ENCODE measurements at places on chromosomes 3 and 15. TPM values are rescaled to one million over a fixed set of nuclear protein-coding genes. Genes with fewer than 3 reads are reported as not detected.

The CCR9 gene
- not detected for total RNA-seq

The BFSP2 gene
- total RNA-seq, result not detected

The SHC4 gene
- not detected for total RNA-seq

The STAC gene
- total RNA-seq, result 1.3 TPM

The USP50 gene
- total RNA-seq, result not detected

DNA sequence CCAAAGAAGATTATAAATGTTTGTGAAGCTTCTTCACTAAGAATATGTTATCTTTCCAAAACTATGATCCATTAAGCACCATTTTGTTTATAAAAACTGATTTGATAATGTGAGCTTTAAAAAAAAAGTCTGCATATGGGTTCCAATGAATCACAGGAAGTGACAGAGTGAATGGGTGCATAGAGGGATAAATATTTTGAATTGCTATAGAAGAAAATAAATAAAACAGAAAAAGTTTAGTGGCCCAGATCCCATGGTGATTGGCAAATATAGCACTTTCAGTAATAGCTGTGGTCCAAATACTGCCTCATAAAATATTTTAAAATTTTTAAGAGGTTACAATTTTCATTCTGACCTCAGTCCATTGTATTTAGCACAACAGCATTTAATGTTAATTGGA is 19.2 kb downstream of the CPA3 start:
- no peak overlapping the region for H3K27ac ChIP-seq
- no peak overlapping the region for H3K4me3 ChIP-seq
- no peak for DNase-seq

DNA sequence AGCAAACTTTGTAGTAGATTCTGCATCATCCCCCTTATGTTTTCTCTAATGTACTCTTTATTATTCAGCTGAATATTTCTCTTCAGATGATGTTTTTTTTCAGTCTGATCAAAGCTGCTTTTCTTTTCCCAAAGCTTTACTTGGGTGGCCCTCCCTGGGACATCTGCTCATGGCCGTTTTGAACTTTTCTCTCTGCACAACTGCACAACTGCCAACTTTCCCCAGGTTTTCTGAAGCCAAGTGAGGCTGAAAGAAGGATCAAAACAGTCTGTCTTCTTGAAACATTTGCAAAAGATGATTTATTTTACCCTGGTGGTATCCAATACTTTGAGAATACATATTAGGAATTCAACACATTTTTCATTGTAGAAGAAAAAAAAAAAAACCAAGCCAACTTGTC is 43.0 kb downstream of the GASK1A start:
- DNase-seq, result no peak
- H3K4me3 ChIP-seq, result no peak overlapping the region
- H3K27me3 ChIP-seq, result no peaks in the 10 kb centered on the region
- H3K27ac ChIP-seq, result no peak overlapping the region
- no peaks in the 10 kb centered on the region for H3K36me3 ChIP-seq

DNA sequence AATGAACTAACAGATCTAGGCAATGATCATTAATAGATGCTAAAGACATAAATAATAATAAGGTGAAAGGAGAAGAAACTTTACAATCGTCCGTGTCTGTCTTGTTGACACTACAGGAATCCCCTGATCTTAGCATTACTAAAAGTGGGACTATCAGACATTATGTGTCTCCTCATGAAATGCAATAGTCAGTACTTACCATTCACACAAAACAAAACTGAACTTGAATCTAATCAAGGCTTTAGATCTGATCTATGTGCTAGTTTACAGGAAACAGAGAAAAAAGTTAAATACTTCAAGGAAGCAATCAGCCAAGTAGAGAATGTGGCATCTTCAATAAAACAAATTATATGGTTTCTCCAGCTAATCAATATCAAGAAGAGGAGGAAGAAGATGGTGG is 73.7 kb downstream of the PIK3CB start:
- no peak for DNase-seq
- H3K4me1 ChIP-seq, result no peaks in the 10 kb centered on the region
- no peaks in the 10 kb centered on the region for H3K27me3 ChIP-seq
- no peaks in the 10 kb centered on the region for H3K36me3 ChIP-seq
- no peak overlapping the region for H3K27ac ChIP-seq
- H3K4me3 ChIP-seq, result no peak overlapping the region

DNA sequence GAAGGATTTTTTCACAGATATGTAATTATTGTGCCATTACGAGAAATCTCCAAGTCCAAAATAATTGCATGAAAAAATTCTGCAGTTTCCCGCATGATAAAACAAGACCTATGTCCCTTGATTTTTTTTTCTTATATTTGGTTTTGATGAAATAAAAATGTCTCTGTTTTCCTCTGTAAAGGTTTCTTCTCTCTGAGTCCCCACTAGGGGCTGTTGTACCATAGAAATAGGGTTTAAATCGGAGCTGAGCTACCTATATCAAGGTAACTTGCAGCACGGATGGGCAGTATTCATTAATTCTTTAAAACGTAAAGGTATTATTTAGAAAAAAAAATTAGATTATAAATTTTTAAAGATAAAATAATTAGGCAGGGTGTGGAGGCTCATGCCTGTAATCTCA is 66.6 kb upstream of the IGF1R start:
- DNase-seq, result no peak
- H3K36me3 ChIP-seq, result no peaks in the 10 kb centered on the region

DNA sequence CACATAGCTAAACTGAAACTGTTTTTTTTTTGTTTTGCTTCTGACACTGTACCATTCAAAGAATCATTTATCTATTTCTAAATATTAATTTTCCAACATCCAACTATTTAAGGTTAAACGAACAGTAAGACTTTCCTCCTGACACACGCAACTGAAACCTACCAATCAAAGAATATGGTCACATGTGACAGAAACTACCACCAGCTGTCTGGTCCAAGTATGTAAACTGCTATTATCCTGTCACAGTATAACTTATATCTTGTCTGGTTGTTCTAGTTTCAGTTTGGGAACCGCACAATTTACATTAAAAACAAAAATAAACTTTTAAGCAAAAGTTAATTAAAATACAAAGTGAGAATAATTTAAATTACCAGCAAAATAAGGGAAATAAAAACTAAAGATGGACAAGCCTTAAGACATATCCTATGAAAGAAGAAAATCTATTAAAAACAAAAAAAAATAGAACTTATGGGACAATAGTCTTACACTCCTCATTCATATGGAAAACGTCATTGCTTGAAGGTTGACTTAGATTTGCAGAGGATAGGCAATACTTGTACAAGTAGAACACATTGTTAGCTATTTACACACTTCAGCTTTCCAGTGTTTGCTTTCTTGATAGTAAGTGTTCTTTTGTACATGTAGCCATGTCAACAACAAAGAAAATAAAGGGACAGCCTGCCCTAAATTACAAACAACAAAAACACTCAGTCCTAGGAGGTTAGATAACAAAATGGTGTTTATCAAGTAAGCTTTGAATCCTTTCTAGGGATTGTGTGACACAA is 26.8 kb upstream of the CHRM5 start:
- no peak overlapping the region for H3K4me3 ChIP-seq
- H3K4me1 ChIP-seq, result peaks cover 10% of the 10 kb centered on the region
- no peak for DNase-seq
- no peak overlapping the region for H3K27ac ChIP-seq
- H3K27me3 ChIP-seq, result no peaks in the 10 kb centered on the region

- H3K4me1 ChIP-seq, result peaks cover 7% of the 10 kb centered on the region
- peak; percentile 87 for DNase-seq
- no peaks in the 10 kb centered on the region for H3K36me3 ChIP-seq
- H3K27me3 ChIP-seq, result no peaks in the 10 kb centered on the region
Observed at GRCh38 chr15:69058830-69059556, 44.5 kb downstream of the NOX5 start.

GRCh38 chr3:53194210-53195065 is 33.4 kb downstream of the PRKCD start:
- H3K27ac ChIP-seq, result no peak overlapping the region
- DNase-seq, result peak; percentile 50
- H3K36me3 ChIP-seq, result peaks cover 9% of the 10 kb centered on the region

- no peak for DNase-seq
- H3K4me1 ChIP-seq, result no peaks in the 10 kb centered on the region
- H3K27me3 ChIP-seq, result no peaks in the 10 kb centered on the region
- H3K36me3 ChIP-seq, result no peaks in the 10 kb centered on the region
- no peak overlapping the region for H3K27ac ChIP-seq
- no peak overlapping the region for H3K4me3 ChIP-seq
Observed at GRCh38 chr3:134904776-134905646, 110.0 kb downstream of the EPHB1 start.

DNA sequence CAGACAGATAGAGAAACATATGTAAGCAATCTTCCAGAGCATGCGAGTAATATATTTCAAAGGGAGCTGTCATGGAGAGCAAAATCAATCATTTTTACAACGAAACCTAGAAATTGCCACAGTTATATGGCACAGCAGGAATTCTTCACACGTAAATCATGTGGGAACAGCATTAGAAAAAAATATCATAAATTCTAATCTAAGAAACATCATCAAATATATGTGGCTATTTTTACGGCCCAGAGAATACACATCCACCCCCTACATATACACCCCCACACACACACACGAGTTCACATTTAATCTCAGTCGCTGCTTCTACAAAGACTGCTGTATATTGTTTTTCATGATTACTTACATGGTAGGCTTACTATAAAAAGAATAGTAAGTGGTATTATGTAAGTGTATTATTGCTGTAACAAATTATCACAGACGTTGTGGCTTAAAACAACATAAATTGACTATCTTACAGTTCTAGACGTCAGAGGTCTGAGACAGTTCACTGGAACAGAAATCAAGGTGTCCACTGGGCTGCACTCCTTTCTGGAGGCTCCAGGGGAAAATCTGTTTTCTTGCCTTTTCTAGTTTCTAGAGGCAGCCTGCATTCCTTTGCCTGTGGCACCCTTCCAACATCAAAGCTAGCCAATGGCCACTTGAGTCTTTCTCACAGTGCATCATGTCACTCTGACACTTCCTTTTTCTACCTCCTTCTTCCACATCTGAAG is 363.3 kb downstream of the ULK4 start:
- H3K36me3 ChIP-seq, result no peaks in the 10 kb centered on the region
- H3K4me1 ChIP-seq, result no peaks in the 10 kb centered on the region
- no peak overlapping the region for H3K4me3 ChIP-seq
- no peaks in the 10 kb centered on the region for H3K27me3 ChIP-seq
- no peak for DNase-seq

GRCh38 chr15:59814409-59814808 is 125.3 kb upstream of the BNIP2 start:
- H3K4me1 ChIP-seq, result no peaks in the 10 kb centered on the region
- DNase-seq, result no peak
- no peak overlapping the region for H3K4me3 ChIP-seq
- no peaks in the 10 kb centered on the region for H3K36me3 ChIP-seq
- no peak overlapping the region for H3K27ac ChIP-seq

DNA sequence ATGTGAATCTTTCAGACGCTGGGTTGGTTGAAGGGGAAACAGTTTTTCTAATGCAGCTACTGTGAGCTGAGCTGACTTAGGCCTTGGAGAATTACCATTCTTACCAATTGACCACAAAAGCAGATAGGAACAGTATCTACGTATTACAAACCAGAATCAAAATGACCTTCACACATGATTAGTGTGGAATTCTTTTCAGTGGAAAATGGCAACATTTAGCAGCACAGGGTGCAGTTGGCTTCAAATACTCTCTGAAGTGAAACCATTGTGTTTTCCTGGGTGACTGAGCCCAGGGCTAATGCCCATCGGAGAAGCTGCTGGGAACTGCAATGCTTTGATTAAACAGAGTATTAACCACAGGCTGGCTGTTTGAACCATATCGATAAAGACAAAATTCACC is 40.2 kb upstream of the GOLGA8J start:
- no peaks in the 10 kb centered on the region for H3K36me3 ChIP-seq
- no peak for DNase-seq
- no peaks in the 10 kb centered on the region for H3K27me3 ChIP-seq
- H3K4me1 ChIP-seq, result peaks cover 13% of the 10 kb centered on the region

GRCh38 chr3:55065331-55065730 is 137.5 kb upstream of the LRTM1 start:
- no peaks in the 10 kb centered on the region for H3K27me3 ChIP-seq
- H3K4me3 ChIP-seq, result no peak overlapping the region
- H3K36me3 ChIP-seq, result no peaks in the 10 kb centered on the region

DNA sequence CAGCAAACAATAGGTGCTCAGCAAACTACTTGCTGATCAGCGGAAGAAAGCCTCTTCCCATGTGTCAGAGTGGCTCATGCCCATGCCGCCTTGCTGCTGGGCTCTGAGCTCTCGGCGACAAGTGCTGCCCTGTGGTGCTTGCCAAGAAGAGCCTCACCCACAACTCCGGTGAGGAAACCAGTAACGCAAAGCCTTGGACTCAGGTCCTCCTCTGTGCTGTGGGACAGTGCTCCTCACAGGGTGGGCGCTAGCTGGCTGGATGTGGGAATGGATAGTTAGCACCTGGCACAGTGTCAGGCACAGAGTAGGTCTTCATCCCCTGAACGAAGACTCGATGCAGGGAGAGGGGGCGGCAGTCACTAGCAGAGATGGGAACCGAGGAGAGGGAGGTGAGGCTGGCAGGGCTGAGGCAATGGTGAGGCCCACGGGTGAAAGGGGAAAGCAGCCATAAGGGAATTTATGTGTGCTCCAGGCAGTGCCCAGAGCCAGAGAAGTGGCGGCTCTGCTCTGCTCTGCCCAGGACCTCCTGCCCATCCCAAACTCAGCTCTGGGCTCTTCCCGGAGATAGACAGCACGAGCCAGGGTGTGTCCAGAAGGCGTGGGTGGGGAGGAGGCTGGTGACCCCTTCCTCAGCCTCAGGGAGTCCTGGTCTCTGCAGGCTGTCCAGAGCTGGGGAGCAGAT is 55.7 kb downstream of the IQSEC1 start:
- DNase-seq, result no peak
- no peaks in the 10 kb centered on the region for H3K27me3 ChIP-seq
- H3K4me1 ChIP-seq, result peaks cover 18% of the 10 kb centered on the region
- no peak overlapping the region for H3K4me3 ChIP-seq
- no peaks in the 10 kb centered on the region for H3K36me3 ChIP-seq

DNA sequence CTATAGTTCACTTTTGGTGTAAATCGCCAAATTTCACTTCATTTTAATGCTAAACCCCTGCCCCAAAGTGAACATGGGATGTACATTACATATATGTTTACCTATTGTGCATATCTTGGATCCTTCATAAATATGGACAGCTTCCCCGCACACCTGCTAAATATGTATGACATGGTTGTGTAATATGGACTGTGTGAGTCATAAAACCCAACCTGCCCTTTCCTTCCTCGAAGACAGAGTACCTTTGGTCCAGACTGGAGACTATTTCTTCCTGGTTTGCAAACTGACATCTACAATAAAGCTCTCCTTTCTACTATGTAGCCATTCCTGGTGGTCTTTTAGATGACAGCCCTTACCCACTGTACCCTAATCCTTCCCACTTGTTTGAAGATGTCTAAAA is 12.4 kb downstream of the ACTC1 start:
- H3K27ac ChIP-seq, result no peak overlapping the region
- no peaks in the 10 kb centered on the region for H3K36me3 ChIP-seq
- no peak overlapping the region for H3K4me3 ChIP-seq

GRCh38 chr3:105385819-105386508 is 19.3 kb downstream of the ALCAM start:
- DNase-seq, result no peak
- peaks cover 16% of the 10 kb centered on the region for H3K4me1 ChIP-seq
- H3K27me3 ChIP-seq, result no peaks in the 10 kb centered on the region

GRCh38 chr15:42395838-42396237 is 36.5 kb downstream of the CAPN3 start:
- H3K27me3 ChIP-seq, result no peaks in the 10 kb centered on the region
- DNase-seq, result no peak
- no peaks in the 10 kb centered on the region for H3K36me3 ChIP-seq
- H3K4me3 ChIP-seq, result no peak overlapping the region
- H3K27ac ChIP-seq, result no peak overlapping the region
